ENCODE measurements at places on chromosomes 13 and 19. TPM values are rescaled to one million over a fixed set of nuclear protein-coding genes. Genes with fewer than 3 reads are reported as not detected.

GRCh38 chr13:95505986-95506385 is 46.5 kb upstream of the CLDN10 start:
- DNase-seq, result no peak

DNA sequence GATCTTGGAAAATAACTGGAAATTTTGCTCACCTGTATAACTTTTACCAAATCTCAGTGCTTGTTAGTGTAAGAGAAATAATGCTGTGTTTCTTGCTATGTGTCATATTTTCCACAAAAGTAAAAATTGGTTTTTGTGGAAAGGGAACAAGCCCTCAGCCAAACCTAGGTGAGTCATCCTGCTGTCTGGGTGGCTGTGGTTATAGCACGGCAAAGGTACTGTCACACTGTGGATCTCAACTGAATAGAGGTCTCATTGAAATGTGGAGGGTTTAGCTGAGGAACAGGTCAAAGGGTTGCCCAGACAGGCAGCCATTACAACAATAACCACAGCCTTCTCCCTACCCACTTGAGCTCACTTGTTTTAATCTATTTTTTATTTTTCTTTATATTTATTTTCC is 338.8 kb upstream of the DACH1 start:
- DNase-seq, result no peak

DNA sequence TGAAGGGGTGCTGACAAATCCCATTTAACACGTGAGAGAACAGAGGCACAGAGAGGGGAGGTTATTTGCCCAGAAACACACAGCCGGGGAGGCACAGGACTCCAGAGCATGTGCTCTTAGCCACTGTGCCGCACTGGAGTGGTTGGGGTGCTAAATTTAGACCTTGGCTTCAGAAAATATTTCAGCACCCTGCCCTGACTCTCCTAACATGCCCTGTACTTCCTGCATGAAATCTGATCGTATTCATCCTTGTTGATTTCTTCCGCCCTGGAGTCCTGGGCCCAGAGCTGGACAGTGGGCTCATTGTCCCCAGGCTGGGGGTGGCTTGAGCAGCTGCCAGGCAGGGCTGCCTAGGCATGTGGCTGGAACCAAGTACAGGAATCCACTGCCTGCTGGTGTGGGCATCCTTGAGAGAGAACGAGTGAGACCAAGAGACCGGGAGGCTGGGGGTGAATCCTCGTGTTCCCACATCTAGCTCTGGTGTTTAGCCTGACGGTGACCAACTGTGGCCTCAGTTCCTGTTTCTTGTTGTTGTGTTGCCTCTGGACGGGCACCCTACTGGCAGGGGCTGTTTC is 5.3 kb downstream of the SLC27A1 start:
- no peak for DNase-seq

DNA sequence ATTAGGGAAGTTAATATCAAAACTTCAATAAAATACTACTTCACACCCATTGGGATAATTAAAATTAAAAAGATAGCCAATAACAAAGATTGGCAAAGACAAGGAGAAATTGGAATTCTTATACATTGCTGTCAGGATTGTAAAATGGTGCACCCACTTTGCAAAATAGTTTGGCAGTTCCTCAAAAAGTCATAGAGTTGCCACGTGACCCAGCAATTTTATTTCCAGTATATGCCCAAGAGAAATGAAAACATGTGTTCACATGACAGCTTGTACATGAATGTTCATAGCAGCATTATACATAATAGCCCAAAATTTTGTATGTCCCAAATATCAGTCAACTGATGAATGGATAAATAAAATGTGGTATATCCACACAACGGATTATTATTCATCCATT is 3.3 kb downstream of the MBD3L1 start:
- no peak for DNase-seq

GRCh38 chr19:1068009-1069001 is 1.3 kb downstream of the ARHGAP45 start:
- DNase-seq, result peak; percentile 73

The C19orf67 gene
- not detected for total RNA-seq

DNA sequence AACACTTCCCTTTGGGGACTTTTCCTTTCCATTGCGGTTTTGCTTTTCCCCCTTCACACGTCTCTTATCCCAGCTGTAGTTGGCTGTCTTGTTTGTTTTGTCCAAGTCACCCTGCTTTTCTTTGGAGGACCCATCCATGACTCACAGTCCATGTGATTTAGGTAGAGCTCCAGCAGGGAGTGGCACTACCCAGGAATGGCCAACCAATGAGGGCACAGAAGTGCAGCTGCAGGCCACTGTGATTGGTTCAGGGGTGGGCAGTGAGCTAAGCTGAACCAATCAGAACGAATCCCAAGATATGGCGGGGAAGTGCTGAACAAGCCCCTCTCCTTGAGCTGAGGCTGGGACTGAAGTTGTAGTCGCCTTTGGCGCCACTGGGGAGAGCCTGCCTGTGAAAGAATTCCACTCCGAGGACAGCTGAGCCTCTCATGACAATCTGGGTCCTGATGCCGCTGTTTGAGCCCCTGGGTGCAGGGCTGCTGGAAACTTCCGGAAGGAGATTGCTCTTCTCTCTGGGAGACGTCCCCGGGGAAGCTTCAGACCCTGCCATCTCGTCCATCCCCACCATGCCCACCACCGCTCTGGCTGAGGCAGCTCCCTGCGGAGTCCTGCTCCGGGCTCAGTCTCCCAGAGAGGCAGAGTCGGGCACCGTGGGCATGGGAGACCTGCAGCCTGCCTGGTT is 62.9 kb upstream of the URI1 start:
- no peak for DNase-seq
